Fibroblast of skin of back (primary cell): ENCODE measurements at places on chromosomes 5 and 9.

DNA sequence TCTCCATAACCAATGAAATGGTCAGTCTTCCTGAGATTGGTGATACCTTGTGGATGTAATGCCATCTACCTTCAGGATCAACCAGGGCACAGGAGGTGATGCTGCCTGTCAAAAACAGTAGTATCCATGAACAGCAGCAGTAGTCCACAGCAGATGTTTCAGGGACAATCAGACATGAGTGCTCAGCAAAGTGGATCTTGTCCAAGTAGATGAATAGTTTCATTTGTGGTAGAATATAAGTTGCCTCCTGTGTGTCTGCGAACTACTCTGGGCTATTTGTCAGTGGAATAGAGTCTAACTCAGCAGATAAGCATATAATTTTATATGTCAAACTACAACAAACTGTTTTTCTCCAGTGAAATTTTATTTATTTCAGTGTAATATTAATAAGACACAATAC lies 1860.1 kb upstream of the ACO1 start:
- no peak for DNase-seq

- DNase-seq = no peak
These were observed 192.6 kb downstream of the EFNA5 start for GRCh38 chr5:107478068-107478641.

GRCh38 chr5:136210259-136210658 lies 17.3 kb upstream of the SMIM32 start:
- DNase-seq = peak; percentile 32

GRCh38 chr5:88876714-88877113 lies 6.3 kb downstream of the MEF2C start:
- DNase-seq = no peak

DNA sequence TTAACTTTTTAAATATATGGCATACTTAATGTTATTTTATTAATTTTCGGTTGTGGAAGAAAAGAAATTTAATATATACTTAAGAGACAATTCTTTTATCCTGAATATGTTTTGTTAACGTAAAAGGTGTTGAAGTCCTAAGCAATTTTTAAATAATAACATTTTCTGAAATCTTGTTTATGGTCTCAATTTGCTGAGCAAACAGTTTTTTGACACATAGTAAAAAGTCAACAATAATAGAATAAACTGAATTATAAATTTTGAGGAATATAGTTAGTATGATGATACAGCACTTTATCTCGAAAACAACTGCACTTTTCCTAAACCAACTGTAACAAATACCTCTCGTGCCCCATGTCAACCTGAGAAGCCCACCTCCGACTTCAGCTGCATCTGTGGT lies 229.8 kb upstream of the TARS1 start:
- no peak for DNase-seq

GRCh38 chr5:133428072-133428660 lies 184.2 kb downstream of the FSTL4 start:
- no peak for DNase-seq

- DNase-seq = no peak
These were observed 532.5 kb downstream of the KIF4B start for GRCh38 chr5:155546075-155546474.

DNA sequence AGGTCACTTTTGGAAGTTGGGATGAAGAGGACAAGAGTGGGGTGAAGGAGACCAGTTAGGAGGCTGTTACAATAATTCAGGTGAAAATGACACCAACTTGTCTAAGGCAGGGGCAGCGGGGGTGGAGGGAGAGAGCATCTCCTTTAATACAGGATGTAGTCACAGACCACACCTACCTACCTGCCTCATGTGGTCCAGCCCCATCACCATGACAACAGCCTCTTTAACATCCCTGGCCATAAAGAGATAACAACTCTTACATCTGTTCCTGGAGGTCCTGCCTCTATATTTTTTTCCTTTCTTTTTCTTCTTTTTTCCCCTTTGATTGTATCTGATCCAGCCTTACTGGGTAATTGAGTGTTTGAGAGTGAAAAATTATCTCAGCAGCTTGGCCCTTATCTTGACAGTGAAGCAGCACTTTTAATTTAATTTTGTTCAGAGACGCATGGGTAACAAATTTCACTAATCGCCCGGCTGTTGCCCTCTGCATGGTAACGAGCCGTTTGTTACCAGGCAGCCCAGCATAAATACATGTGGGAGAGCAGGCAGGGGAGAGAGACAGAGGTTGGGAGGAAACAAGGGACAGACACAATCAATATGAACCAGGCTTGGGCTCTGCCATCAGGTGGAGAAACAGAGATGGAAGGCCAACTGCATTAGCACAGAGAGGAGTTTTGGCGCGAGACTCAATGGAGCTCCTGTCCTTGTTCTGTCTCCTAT lies 338.1 kb downstream of the ASTN2 start:
- no peak for DNase-seq

DNA sequence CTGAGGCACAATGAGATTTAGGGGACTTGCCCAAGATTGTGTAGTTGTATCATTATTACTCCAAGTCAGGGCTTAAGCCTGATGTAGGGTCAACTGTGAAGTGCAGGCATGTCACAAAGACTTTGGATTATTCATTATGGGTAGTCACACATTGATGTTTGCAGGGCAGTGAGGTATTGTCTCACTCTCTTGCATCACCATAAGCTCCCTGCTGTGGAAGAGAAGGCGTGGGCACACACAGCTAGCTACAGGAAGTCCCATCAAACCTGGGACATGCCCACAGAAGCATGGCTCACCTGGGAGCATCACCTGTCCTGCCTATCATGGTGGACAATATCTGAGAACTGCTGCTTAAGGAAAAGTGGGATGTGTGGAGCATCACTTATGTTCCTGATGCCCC lies 42.1 kb downstream of the TMOD1 start:
- no peak for DNase-seq

GRCh38 chr5:148492351-148492750 lies 108.6 kb downstream of the FBXO38 start:
- no peak for DNase-seq

DNA sequence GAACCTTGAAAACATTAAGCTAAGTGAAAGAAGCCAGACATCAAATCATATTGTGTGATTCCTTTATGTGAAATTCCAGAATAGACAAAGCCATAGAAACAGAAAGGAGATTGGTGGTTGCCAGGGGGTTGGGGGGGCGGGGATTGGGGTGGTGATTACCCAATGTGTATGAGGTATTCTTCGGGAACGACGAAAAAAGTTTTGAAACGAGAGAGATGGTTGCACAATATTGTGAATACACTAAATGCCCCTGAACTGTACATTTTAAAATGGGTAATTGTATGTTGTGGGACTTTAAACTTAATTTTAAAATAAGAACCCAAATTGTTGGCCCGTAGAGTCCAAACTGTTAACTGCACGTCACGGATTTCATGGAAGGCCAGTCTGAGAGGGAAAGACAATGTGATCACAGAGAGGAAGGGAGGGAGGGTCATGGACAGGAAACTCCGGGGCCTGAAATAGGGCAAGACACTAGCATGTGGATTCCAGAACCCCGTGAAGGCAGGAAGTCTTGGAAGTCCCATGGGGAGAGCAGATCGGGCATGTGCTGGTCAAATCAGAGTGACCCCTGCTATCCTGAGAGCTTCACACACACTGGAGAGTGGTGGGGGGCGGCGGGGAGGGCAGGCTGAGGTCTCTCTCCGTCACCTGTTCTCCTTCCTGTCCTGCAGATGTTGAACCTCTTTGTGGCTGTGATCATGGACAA lies 218.4 kb downstream of the CACNA1B start:
- DNase-seq = no peak

DNA sequence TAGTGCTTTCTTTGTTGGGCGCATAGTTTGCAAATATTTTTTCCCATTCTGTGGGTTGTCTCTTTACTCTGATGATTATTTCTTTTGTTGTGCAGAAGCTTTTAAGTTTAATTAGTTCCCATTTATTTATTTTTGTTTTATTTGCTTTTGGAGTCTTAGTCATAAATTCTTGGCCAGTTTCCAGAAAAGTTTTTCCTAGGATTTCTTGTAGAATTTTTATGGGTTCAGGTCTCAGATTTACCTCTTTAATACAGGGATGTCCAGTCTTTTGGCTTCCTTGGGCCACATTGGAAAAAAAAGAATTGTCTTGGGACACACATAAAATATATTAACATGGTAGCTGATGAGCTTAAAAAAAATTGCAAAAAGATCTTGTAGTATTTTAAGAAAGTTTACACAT lies 122.0 kb downstream of the WDR70 start:
- DNase-seq = peak; percentile 14

- no peak for DNase-seq
These were observed 685 bp upstream of the ADAMTS19 start for GRCh38 chr5:129459450-129459776.
